ENCODE measurements at places on chromosomes 13 and 19.

- DNase-seq: no peak
These were observed 81.9 kb downstream of the ZNF726 start for GRCh38 chr19:23996549-23996948.

DNA sequence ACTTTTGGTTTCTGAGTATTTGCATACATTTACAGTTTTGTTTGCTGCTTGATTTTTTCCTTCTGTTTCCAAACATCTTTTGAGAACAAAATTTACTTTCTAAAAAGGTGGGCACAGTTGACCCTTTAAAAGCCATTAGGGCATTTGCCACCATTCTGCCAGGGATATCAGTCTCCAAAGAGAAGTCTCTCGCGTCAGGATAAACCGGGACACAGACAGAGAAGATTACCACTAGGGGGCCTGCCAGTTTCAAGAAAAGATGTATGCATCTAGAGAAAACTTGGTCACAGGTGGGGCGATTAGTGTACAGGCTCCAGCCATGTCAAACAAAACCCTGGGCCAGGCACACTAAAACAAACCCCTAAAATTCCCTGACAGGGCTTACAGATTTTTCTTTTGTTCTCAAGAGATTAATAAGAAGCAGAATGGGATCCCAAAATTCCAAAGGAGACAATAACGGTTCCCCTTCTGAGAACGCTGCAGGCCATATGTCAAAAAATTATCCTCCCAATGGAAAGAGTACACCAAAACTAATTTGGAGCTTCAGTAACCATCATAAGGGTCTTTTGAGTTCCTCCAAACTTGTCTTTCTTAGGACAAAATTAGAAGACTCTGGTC is 10.7 kb upstream of the PABPC3 start:
- peak; percentile 86 for DNase-seq

DNA sequence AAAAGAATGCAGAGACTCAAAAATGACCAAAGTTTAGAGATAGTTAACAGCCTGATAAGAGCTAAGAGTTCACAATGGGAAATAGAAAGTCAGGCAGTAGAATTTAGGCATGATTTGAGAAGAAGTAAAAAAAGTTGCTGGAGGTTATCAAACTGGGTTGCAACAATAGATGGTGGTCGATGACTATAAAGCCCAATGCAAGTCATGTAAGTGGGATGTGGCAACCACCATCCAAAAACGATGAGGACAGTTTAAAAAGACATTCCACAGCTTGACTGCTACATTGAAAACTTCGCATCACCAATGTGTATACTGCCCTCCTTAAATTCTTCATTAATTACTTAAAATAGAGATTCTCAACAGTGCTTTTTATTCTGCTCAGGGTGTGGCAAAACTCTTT is 19.7 kb downstream of the ELF1 start:
- no peak for DNase-seq

- no peak for DNase-seq
These were observed 147.5 kb upstream of the SOX21 start for GRCh38 chr13:94859811-94860210.

- no peak for DNase-seq
These were observed 8.8 kb upstream of the BBC3 start for GRCh38 chr19:47239610-47240296.

GRCh38 chr19:11551603-11552235 is 7.3 kb downstream of the ELOF1 start:
- DNase-seq: no peak

DNA sequence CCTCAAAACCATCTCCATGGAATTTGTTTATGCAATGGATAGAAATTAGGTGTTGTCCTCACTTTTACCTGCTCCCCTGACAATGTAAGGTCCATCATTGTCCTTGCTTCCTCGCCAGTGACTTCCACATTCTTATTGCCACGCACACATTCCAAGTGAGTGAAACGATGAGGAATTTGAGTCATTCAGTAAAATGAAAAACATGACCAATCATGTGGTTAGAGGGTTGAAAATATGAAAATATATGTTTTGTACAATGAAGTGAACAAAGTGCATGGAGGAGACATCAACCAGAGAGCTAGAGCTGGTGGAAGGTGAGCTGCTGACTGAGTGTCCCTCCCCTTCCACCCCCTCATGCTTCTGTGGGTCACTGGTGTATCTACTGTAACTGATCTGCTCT is 91.7 kb downstream of the ATP8A2 start:
- DNase-seq: no peak

DNA sequence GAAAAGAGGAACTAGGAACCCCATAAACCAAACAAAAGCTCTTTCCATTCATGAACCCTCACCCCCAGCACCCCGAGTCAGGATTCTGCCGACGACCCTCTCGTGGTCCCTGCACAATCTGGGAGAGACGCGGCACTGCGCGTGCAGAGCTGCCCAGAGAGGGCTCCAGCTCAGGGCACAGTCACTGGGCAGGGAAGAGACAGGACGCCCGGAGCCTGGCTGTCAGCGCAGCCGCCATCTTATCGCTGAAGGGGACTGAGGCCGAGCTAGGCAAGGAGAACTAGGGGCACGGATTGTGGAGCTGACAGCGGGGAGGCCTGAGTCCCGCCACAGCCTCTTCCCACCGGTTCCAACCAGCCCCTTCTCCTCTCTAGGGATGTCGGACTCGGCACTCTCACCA is 349 bp downstream of the ZNF98 start:
- no peak for DNase-seq

- DNase-seq: no peak
These were observed 10.3 kb downstream of the PLD3 start for GRCh38 chr19:40358773-40359172.

GRCh38 chr19:42281146-42281826 is 12.2 kb downstream of the CIC start:
- peak; percentile 78 for DNase-seq

- DNase-seq: no peak
These were observed 7.7 kb downstream of the SCGB2B2 start for GRCh38 chr19:34669305-34669704.

DNA sequence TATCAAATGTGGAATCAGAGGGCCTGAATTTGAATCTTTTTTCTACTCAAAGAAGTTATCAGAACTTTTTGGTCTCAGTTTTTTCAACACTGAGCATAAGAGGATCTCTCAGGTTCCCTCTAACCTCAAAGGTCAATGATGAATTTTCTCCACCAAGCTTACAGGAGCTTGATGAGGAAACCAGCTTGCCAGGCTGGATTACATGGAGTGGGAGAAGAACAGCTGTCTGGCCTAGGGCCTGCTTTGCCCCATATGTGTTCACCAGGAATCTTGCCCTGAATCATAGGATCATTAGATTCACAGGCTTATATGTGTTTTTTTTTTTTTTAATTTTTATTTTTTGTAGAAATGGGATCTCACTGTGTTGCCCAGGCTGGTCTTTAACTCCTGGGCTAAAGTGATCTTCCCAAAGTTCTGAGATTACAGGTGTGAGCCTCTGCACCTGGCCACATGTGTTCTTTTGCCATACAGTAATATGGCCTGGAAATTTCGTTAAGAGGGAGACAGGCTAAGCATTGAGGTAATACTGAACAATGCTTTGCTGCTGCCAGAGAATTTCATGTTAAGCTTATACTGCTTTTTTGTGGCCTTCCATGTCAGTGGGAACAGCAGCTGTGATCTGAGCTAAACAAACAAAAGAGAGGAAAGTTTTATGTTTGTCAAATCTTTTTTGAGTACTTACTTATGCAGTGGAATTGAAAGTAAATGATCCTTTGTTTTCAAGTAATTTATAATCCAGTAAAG is 110.6 kb downstream of the DNAJC3 start:
- no peak for DNase-seq

DNA sequence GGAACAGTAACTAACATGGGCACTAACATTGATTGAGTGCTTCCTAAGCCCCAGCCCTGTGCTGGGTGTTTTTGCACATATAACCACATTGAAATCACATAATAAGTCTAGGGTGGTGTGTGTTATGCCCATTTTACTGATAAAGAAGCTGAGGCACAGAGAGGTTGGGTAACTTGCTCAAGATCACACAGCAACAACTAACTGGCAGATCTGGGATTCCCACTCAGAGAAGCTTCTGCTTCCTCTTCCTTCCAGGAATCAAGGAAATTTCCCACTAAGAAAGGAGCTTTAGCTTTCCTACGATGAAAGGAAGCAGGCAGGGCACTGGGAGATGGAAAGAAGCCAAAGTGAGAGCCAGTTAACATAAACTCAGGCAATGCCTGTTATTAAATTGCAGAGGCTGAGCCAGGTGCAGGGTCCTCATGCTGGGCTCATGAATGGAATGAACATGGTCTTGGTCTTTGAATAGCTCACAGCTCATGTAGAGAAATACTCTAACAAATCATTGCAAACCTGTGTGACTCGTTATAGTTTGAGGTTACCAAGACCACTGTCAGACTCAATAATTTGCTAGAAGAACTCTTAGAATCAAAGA is 10.1 kb downstream of the SSC5D start:
- DNase-seq: no peak

DNA sequence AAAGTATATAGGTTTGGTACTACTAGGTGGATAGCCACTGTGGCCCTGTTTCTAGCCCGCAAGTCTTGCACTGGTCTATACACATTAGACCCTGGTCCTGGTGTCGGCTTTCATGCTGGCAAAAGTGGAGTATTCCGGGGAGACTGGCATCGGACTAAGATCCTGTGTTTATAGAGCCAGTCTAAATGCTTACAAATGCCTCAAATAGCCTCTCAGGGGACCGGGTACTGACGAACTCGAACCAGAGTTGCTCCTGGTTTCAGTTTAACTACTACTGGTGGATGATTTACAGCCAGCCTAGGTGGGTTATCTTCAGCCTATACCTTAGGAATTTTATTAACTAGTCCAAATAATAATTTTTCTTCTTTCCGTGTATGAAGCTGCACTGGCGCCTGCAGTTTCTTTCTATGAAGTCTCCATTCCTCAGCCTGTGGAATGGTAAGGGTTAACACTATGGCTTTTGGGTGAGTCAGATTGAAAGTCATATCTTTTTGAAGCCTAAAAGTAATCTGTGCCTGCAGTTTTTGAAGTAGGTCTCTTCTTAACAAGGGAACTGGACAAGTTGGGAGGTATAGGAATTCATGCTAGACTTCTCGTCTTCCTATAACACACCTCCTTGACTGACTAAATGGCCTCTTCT is 51.3 kb downstream of the OR10H4 start:
- no peak for DNase-seq

DNA sequence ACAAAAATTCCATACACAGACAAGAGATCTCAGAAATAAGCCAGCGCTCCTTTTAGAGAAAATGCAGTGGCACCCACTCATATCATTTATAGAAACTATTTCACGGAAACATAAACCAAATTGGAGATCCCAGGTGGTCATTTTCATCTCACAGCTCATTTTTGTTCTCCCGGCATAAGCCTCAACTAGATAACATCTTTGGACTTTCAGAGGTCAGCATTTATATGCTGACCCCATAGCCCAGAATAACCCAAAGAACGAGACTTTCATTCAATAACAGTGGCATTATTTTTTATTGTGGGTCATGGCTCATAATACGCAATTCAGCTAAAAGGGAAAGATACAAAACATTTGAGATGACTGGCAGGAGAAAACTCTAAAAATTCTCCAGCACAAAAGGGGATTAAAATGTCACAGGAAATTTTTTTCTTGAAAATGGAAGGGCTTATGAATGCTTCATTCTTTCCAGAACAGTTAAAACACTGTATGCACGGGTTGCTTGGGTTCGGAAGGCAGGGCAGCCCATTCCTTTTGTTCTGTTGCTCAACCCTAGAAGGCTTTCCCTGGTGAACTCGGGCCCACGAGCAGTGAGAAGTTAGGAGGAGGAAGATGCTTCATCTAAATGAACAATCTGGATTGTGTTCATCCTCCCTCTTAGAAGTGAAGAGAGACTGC is 24.0 kb downstream of the STARD13 start:
- peak; percentile 79 for DNase-seq

DNA sequence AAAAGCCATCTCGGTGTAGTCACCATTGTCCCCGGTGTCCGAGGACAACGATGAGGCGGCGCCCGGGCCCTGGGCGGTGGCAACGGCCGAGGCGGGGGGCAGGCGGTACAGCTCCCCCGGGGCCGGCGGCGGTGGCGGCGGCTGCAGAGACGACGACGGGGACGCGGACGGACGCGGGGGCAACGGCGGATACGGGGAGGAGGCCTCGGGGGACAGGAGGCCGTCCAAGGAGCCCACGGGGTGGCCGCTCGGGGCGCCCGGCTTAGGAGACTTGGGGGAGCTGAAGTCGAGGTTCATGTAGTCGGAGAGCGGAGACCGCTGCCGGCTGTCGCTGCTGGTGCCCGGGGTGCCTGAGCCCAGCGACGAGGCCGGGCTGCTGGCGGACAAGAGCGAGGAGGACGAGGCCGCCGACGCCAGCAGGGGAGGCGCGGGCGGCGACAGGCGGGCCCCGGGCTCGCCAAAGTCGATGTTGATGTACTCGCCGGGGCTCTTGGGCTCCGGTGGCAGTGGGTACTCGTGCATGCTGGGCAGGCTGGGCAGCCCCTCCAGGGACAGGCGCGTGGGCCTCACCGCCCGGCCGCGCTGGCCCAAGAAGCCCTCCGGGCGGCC is 3.5 kb downstream of the IRS2 start:
- DNase-seq: no peak

DNA sequence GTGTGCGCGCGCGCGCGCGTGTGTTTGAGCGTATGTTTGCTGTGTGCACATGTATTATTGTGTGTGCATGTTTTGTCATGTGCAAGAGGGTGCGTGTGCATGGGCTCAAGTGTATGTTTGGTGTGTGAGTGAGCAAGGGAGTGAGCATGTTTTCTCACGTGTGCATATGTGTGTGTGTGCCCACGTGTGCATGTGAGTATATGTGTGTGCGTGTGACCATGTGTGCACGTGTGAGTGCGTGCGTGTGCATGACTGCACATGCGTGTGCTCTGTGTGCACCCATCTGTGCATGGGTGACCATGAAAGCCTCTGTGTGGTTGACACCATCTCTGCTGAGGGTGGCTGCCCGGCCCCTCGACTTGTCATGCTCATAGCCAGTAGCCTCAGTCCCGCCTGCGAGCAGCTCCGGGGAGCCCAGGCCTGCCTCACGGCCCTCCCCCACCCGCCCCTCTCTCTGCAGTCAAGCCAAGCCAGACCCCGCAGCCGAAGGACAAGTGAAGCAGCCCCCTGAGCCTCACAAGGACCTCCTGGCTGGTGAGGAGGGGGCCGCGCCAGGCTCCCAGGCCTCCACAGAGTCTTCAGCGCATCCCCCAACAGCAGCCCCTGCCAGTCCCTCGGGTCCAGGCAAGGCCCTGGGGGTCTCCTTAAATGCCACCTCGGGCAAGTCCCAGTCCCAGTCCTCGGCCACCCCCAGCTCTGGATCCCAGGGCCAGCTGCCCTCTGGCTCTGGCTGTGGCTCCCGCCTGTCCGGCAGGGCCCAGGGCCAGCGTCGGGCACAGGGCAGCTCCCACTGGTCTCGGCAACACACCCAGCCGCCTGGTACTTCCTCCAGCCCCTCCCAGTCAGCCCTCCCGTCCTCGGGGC is 6.0 kb downstream of the REEP6 start:
- DNase-seq: no peak

GRCh38 chr19:7522923-7523667 is 671 bp downstream of the MCOLN1 start:
- DNase-seq: no peak

GRCh38 chr13:112532837-112533745 is 54.9 kb downstream of the TUBGCP3 start:
- DNase-seq: no peak
